Diencephalon (tissue), 1 donor: ENCODE measurements at places on chromosomes 13 and 19. TPM values are rescaled to one million over a fixed set of nuclear protein-coding genes. Genes with fewer than 3 reads are reported as not detected.

Gene ZNF66
- total RNA-seq, result 13.4 TPM

Gene ZNF497
- total RNA-seq, result 6.2 TPM

Gene FKBP8
- total RNA-seq, result 171 TPM

Gene CHST8
- total RNA-seq, result 6.7 TPM

Gene MEIOSIN
- not detected for total RNA-seq

Gene CEACAM6
- total RNA-seq, result under 0.01 TPM

Gene ATP4A
- total RNA-seq, result not detected

Gene SRRM5
- not detected for total RNA-seq

Gene PPP6R1
- 23.1 TPM for total RNA-seq

Gene GARIN5B
- not detected for total RNA-seq

Gene PIN1
- 106 TPM for total RNA-seq

Gene MBD3L2
- not detected for total RNA-seq

Gene ZNF544
- total RNA-seq, result 62.3 TPM

Gene ZNF581
- 7.8 TPM for total RNA-seq

Gene IRS2
- total RNA-seq, result 14.3 TPM

Gene IGFL1
- total RNA-seq, result not detected

Gene AKAP11
- total RNA-seq, result 104 TPM

Gene GRK1
- 0.46 TPM for total RNA-seq

Gene GARIN5A
- 7.2 TPM for total RNA-seq

Gene PLIN5
- 4.6 TPM for total RNA-seq

Gene TMEM86B
- 0.92 TPM for total RNA-seq

Gene HPN
- total RNA-seq, result 0.23 TPM

Gene PTPRH
- 0.69 TPM for total RNA-seq

Gene CEP89
- 26.8 TPM for total RNA-seq

Gene KLHL1
- 34.1 TPM for total RNA-seq

Gene PRPF31
- 31.6 TPM for total RNA-seq

Gene SCEL
- total RNA-seq, result 0.23 TPM

Gene MADCAM1
- total RNA-seq, result 2.8 TPM

Gene C19orf67
- not detected for total RNA-seq

Gene METTL21C
- total RNA-seq, result 0.69 TPM

Gene YJEFN3
- 11.1 TPM for total RNA-seq

Gene WDR62
- total RNA-seq, result 2.3 TPM

Gene MIA
- 1.6 TPM for total RNA-seq

Gene BRSK1
- 111 TPM for total RNA-seq

Gene ZNF575
- total RNA-seq, result 1.8 TPM

Gene LRG1
- total RNA-seq, result 0.23 TPM

Gene DEDD2
- total RNA-seq, result 22.6 TPM

Gene KCNN4
- not detected for total RNA-seq

Gene APBA3
- 11.3 TPM for total RNA-seq

Gene FLT1
- total RNA-seq, result 17.3 TPM

Gene LPAR2
- total RNA-seq, result 16.1 TPM

Gene CEACAM1
- total RNA-seq, result 0.23 TPM

Gene ATP8A2
- 77.0 TPM for total RNA-seq

Gene PPM1N
- total RNA-seq, result 1.2 TPM

Gene NKPD1
- 0.69 TPM for total RNA-seq

Gene CD33
- total RNA-seq, result 0.23 TPM
